Esophagus squamous epithelium (tissue), 5 donors: ENCODE measurements at places on chromosomes 16 and 17.

DNA sequence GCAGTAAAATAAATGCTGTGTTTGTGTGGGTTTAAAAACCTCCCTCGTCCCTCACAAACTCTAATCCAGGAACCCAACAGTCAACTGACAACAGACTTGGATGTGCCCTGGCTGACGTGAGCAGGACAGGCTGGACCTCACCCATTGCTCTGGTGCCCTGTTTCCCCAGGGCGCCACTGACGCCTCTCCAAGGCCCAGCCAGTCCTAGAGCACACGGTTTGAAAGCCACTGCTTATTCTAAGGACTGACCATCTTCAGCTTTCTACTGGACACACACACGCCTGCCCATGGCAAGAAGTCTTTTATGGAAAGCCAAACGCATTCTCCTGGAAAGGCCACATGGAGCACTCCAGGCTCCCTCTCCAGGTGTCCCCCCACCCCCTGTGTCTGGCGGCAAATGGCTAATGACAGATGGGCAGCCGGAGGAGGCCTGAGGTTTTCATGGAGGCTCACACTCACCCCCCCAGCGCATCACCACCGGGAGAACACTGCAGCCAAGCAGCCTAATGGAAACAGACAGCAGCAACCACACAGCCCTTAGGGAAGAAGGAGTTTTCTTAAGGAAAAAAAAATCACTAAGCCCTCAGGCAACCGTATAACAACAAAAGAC is 319.2 kb downstream of the SOX9 start:
- H3K4me3 ChIP-seq: no peak overlapping the region
- no peak for DNase-seq
- no peaks in the 10 kb centered on the region for H3K36me3 ChIP-seq
- H3K27ac ChIP-seq: no peak overlapping the region

GRCh38 chr17:34757611-34758010 is 178.2 kb downstream of the TMEM132E start:
- no peaks in the 10 kb centered on the region for H3K4me1 ChIP-seq
- no peak overlapping the region for H3K27ac ChIP-seq
- H3K27me3 ChIP-seq: peaks cover 20% of the 10 kb centered on the region
- no peak overlapping the region for H3K4me3 ChIP-seq

DNA sequence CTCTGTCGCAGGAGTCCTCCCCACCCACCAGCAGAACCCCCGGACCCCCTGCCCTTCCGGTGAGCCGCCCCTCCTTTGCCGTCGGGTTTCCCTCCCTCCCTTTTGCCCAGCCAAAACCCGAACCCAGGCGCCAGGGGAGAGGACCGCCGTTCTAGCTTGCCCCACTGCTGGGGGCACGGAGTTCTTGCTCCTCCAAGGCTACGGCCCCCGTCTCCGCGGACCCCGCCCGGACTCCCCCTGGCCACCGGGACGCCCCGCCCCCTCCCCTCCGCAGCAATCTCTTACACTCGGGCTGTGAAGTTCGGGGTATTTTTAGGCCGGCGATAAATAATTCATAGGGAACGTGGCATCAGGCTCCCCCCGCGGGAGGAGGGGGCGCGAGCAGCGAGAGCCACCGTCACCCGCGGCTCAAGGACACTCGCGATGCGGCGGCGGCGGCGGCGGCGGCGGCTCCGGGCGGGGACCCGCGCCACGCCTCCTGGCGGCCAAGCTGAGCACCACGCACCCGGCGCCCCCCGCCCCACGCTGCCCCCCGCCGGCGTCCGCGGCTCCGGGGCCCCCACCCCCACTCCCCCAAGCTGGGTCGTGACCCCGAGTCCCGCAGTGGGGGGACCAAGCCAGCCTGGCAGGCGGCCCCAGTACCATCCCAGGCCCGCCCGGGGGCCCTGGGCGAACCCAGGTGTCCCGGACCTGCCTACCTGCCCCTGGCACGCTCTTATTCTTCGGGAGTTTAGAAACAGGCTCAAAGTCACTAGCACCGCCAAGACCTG is at the start of gene GRIN2C:
Gene GRIN2C, minus strand, starts transcription at position 427 of the 770 bp plus-strand sequence. CDS start 4,793 bp downstream, outside the sequence.
- peaks cover 26% of the 10 kb centered on the region for H3K27me3 ChIP-seq
- H3K4me3 ChIP-seq: peak within 1 kb of the TSS; percentile 38
- no peaks in the 10 kb centered on the region for H3K36me3 ChIP-seq
- H3K27ac ChIP-seq: no peak within 1 kb of the TSS
- no peak for DNase-seq
- peaks cover 34% of the 10 kb centered on the region for H3K4me1 ChIP-seq

- H3K27me3 ChIP-seq: no peaks in the 10 kb centered on the region
- no peak overlapping the region for H3K27ac ChIP-seq
- H3K4me3 ChIP-seq: no peak overlapping the region
- no peaks in the 10 kb centered on the region for H3K36me3 ChIP-seq
- DNase-seq: no peak
Observed at GRCh38 chr16:83785455-83785854, 22.3 kb upstream of the HSBP1 start.

GRCh38 chr16:57539072-57539796 is 2.9 kb upstream of the CCDC102A start:
- H3K4me3 ChIP-seq: no peak overlapping the region
- peaks cover 55% of the 10 kb centered on the region for H3K4me1 ChIP-seq
- H3K27ac ChIP-seq: no peak overlapping the region
- DNase-seq: no peak
- H3K27me3 ChIP-seq: no peaks in the 10 kb centered on the region
- H3K36me3 ChIP-seq: no peaks in the 10 kb centered on the region

DNA sequence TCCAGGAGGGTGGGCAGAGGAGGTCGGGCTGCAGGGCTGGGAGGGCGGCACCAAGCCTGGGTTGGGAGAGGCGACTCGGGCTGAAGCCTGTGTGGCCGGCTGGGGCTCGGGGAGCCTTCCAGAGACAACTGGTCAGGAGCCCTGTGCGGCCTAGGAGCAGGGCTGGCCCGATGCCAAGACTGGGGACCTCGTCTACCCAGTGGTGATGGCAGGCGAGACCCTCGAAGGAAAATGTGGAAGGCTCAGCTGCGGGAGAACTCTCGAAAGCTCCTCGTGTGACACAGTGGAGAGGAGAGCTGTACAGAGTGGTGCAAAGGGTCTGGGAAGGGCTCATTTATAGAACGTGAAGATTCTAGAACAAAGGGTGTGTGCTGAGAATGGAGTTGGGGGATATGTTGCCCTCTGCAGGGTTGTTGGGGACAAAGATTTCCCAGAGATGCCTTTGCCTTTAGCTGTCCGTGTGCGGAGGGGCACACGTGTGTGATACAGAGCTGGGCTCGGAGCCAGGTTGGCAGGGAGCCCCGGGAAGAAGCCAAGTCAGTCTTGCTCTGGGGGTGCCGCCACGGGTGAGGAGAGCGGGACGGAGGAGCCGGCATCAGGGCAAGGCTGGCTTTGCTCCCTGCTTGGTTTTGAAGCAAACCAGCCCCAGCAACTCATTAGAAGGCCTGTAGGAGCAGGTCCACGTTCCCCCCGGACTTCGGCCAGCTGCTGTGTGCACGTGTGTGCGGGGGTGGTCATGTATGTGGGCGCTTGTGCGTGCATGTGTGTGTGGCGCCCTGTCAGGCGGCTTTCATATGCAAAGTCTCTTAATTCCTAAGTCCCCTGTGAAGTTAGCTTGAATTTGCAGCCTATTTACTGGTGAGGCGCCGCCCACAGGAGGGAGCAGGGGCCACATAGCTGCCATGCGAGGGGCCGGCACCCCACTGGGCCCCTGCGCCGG is 132.4 kb upstream of the CHMP6 start:
- H3K4me3 ChIP-seq: no peak overlapping the region
- H3K4me1 ChIP-seq: peaks cover 11% of the 10 kb centered on the region
- no peak overlapping the region for H3K27ac ChIP-seq
- H3K36me3 ChIP-seq: peaks cover 24% of the 10 kb centered on the region
- no peaks in the 10 kb centered on the region for H3K27me3 ChIP-seq

DNA sequence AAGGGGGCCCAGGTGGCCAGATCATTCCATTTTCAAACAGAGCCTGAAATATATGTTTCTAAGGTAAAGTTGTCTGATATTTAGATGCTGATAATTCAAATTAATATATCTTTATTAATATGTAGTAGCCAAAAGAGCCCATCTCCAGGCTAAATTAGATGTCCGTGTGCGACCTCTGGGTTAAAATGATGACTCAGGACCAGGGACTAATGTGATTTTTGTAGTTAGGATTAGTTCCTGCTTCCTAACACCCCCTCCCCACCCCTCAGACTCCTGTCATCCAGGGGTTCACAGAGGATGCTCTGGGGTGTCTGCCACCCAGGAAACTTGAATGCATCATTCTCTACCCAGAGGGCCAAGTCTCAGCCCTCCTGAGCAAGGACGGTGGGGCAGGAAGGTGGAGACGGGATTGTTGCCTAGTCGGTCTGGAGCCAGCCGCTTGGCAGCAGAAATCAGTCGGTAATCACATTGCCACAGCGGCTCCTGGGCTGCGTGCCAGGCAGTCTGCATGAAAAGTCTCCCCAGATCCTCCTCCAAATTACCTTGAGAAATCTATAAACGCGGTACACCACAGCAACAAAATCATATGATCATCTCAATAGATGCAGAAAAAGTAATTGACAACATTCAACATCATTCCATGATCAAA is 29.8 kb downstream of the CNGB1 start:
- no peak overlapping the region for H3K4me3 ChIP-seq
- H3K4me1 ChIP-seq: peaks cover 13% of the 10 kb centered on the region
- H3K27me3 ChIP-seq: peaks cover 12% of the 10 kb centered on the region
- no peak for DNase-seq

DNA sequence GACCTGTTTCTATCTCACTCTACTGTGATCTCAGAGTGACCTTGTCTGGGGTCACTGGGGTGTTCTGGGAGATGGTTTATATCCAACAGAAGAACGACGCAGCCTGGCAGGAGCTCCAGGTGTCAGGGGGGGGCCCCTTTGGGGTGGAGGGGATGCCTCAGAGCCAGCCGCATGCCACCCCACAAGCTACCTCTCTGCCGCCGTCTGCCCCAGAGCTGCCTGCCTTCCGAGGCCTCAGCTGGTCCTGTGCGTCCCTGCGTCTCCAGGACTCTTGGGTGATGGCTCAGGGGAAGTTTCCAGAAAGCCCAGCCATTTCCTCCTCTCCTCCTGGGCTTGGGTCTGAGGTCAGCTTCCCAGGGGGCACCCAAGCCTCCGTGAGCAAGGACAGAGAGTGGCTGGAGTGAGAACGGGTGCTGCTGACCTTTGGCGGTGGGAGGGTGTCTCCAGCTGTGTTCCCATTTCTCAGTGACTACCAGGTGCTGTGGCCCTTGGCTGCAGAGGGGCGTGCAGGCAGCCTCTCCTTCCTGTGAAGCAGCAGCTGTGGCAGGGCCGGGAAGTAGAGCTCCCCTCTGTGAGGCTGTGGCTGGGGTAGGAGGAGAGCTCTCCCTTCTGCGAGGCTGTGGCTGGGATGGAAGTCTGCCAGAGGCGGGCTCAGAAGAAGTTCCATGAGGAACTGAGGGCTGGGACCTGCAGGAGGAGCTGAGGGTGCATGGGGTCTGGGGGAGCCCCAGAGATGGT is 19.8 kb downstream of the JPH3 start:
- H3K27me3 ChIP-seq: no peaks in the 10 kb centered on the region
- no peaks in the 10 kb centered on the region for H3K4me1 ChIP-seq
- DNase-seq: no peak
- no peak overlapping the region for H3K4me3 ChIP-seq

- no peak for DNase-seq
- no peaks in the 10 kb centered on the region for H3K4me1 ChIP-seq
- no peaks in the 10 kb centered on the region for H3K27me3 ChIP-seq
- H3K27ac ChIP-seq: no peak overlapping the region
- no peak overlapping the region for H3K4me3 ChIP-seq
Observed at GRCh38 chr16:1119129-1119528, 23.1 kb upstream of the C1QTNF8 start.

DNA sequence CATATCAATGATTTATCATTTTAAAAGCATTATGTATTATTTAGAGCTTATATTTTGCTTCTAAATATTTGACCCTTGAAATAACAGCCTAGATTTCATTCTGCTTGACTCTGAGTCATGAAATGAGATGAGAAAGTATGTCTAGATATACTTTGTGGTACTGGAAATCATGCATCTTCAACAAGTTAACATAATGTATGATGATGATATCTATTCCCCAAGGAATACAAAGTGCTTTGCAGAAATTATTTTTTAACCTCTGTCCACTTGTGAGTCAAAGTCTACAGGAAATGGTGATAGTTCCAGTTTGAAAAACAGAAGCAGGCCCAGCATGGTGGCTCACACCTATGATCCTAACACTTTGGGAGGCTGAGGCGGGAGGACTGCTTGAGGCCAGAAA is 36.1 kb downstream of the GOSR1 start:
- H3K4me1 ChIP-seq: peaks cover under 1% of the 10 kb centered on the region
- no peak overlapping the region for H3K4me3 ChIP-seq
- no peak for DNase-seq
- H3K27ac ChIP-seq: no peak overlapping the region
- H3K36me3 ChIP-seq: no peaks in the 10 kb centered on the region

DNA sequence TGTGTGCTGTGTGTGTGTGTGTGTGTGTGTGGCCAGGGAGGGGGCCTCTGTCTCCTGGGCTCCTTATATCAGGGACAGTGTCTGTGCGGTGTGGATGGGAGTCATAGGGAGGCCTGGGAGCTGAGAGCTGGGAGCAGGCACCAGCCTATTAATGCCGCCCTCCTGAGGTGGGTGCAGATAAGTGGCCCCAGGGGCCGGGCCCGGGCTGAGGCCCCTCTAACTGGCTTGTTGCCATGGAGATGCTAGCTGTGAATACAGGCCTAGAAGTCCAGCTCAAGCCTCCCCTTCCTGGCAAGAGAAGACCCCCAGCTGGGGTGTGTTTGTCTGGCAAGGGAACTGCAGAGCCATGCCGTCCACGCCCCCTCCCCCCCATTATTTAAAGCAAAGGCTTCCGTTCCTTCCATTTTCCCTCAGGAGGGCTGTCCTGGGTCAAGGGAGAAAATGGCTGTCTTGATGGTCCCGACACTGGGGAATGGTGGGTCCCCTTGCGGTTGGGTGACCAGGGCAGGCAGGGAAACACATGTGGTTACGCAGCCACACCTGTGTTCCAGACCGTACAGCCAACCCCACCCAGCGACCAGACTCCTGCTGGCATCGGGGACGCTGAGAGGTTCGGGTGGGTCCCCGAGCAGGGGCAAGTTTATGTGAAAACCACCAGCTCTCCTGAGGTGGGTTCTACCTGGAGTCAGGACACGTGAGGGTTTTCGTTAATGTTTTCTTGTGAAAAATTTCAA is 141.1 kb downstream of the MRM1 start:
- no peaks in the 10 kb centered on the region for H3K36me3 ChIP-seq
- H3K4me3 ChIP-seq: no peak overlapping the region

DNA sequence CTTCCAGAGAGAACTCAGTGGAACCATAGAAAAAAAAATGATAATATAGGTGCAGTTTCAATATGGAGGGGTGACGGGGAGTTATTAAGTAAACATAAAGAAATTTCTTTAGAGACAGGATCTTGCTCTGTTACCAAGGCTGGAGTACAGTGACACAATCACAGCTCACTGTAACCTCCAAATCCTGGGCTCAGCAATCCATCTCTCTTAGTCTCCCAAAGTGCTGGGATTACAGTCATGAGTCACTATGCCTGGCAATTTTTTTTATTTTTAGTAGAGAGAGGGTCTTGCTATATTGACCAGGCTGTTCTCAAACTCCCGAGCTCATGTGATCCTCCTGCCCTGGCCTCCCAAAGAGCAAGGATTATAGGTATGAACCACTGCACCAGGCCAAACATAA is 48.8 kb downstream of the NLRC5 start:
- no peak overlapping the region for H3K27ac ChIP-seq
- peaks cover 14% of the 10 kb centered on the region for H3K4me1 ChIP-seq
- H3K4me3 ChIP-seq: no peak overlapping the region
- DNase-seq: no peak

- no peaks in the 10 kb centered on the region for H3K27me3 ChIP-seq
- H3K27ac ChIP-seq: no peak overlapping the region
- DNase-seq: no peak
- H3K4me3 ChIP-seq: no peak overlapping the region
- no peaks in the 10 kb centered on the region for H3K4me1 ChIP-seq
Observed at GRCh38 chr17:9865586-9865985, 39.5 kb downstream of the RCVRN start.

GRCh38 chr17:43901861-43902589 is 5.3 kb downstream of the MPP2 start:
- peaks cover 34% of the 10 kb centered on the region for H3K4me1 ChIP-seq
- H3K4me3 ChIP-seq: no peak overlapping the region
- no peaks in the 10 kb centered on the region for H3K36me3 ChIP-seq
- no peak for DNase-seq
- peaks cover 3% of the 10 kb centered on the region for H3K27me3 ChIP-seq
